ENCODE measurements at places on chromosomes 2 and 18. TPM values are rescaled to one million over a fixed set of nuclear protein-coding genes. Genes with fewer than 3 reads are reported as not detected.

CCDC141 gene
- 2.4 TPM for polyA plus RNA-seq

KLHL41 gene
- 3,023 TPM for polyA plus RNA-seq

NR4A2 gene
- 0.31 TPM for polyA plus RNA-seq

TMEM247 gene
- not detected for polyA plus RNA-seq

IKZF2 gene
- polyA plus RNA-seq, result 0.29 TPM

REG3G gene
- 0.23 TPM for polyA plus RNA-seq

METTL5 gene
- polyA plus RNA-seq, result 44.9 TPM

SGPP2 gene
- polyA plus RNA-seq, result not detected

ZNF804A gene
- polyA plus RNA-seq, result not detected

SERPINB10 gene
- polyA plus RNA-seq, result not detected

COLEC12 gene
- polyA plus RNA-seq, result 1.9 TPM

DSG2 gene
- polyA plus RNA-seq, result 0.33 TPM

RGPD4 gene
- polyA plus RNA-seq, result 0.01 TPM

RPRM gene
- not detected for polyA plus RNA-seq

CTLA4 gene
- 0.10 TPM for polyA plus RNA-seq

ZNF236 gene
- polyA plus RNA-seq, result 1.5 TPM

MARCHF4 gene
- 0.01 TPM for polyA plus RNA-seq

MROH2A gene
- not detected for polyA plus RNA-seq

MYL1 gene
- polyA plus RNA-seq, result 6,609 TPM

STON1 gene
- 1.8 TPM for polyA plus RNA-seq

DLX1 gene
- 0.15 TPM for polyA plus RNA-seq

GNAL gene
- polyA plus RNA-seq, result 0.90 TPM

SP140L gene
- 6.7 TPM for polyA plus RNA-seq

IL36G gene
- not detected for polyA plus RNA-seq

EMILIN2 gene
- polyA plus RNA-seq, result 1.0 TPM

FRZB gene
- 0.57 TPM for polyA plus RNA-seq

LINC00305 gene
- not detected for polyA plus RNA-seq

NAT8 gene
- polyA plus RNA-seq, result not detected

PTGR3 gene
- polyA plus RNA-seq, result 31.7 TPM

GCG gene
- polyA plus RNA-seq, result not detected

NMS gene
- polyA plus RNA-seq, result 0.17 TPM

SLC4A3 gene
- 0.48 TPM for polyA plus RNA-seq

GPC1 gene
- polyA plus RNA-seq, result 85.4 TPM

RGPD3 gene
- 0.03 TPM for polyA plus RNA-seq

MAB21L4 gene
- not detected for polyA plus RNA-seq

APLF gene
- 1.6 TPM for polyA plus RNA-seq

GALR1 gene
- polyA plus RNA-seq, result not detected

GALNT14 gene
- polyA plus RNA-seq, result 0.13 TPM

ING5 gene
- 25.4 TPM for polyA plus RNA-seq

TUBA4B gene
- polyA plus RNA-seq, result not detected

GALNT1 gene
- 23.7 TPM for polyA plus RNA-seq

OSBPL1A gene
- polyA plus RNA-seq, result 13.7 TPM

UGT1A4 gene
- not detected for polyA plus RNA-seq

SLC38A11 gene
- 0.18 TPM for polyA plus RNA-seq

ATOH8 gene
- 59.4 TPM for polyA plus RNA-seq

SOWAHC gene
- polyA plus RNA-seq, result 0.56 TPM

SP140 gene
- 0.19 TPM for polyA plus RNA-seq

USP34 gene
- polyA plus RNA-seq, result 66.7 TPM

EVA1A gene
- polyA plus RNA-seq, result 0.76 TPM
